ENCODE measurements at places on chromosomes 12 and 14. TPM values are rescaled to one million over a fixed set of nuclear protein-coding genes. Genes with fewer than 3 reads are reported as not detected.

The KCNA5 gene
- 1.6 TPM for polyA plus RNA-seq

GRCh38 chr12:52259657-52260243, 14.7 kb upstream of the KRT86 start:
- DNase-seq, result no peak

- DNase-seq, result no peak
Observed at GRCh38 chr12:92854344-92854743, 74.8 kb downstream of the EEA1 start.

The TBX5 gene
- polyA plus RNA-seq, result not detected

DNA sequence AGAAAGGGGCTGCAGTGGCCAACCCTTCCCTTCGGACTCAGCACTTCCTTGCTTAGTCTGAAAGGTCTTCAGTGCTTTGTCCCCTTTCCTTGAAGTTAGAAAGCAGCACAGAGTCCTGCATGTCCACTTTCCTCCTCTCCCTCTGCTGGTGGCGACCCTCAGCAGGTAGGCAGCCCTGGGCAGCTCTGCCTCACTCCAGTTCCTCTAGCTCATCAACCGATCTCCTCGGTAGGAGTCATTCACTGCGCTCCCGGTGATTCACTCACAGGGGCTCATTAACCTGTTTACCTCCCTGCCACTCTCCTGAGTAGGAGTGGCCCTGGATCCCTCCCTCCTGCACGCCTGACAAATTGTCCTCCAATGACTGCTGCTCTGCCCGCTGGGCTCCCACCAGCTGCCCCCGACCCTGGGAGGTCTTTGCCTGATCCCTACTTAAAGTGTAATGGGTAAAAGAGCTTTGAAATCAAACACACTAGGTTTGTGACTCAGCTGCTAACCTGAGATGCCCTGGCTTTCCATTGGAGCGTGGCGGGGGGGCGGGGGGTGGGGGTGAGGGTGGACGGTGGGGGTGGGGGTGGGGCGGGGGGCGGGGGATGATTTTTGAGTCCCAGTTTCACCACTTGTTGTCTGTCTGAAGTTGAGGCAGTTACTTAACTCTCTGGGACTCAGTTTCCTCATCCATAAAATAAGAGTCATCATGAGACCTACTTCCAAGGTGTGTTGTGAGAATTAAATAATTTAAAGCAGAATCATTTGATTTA, 4.2 kb downstream of the SCNN1A start:
- DNase-seq, result peak; percentile 87

DNA sequence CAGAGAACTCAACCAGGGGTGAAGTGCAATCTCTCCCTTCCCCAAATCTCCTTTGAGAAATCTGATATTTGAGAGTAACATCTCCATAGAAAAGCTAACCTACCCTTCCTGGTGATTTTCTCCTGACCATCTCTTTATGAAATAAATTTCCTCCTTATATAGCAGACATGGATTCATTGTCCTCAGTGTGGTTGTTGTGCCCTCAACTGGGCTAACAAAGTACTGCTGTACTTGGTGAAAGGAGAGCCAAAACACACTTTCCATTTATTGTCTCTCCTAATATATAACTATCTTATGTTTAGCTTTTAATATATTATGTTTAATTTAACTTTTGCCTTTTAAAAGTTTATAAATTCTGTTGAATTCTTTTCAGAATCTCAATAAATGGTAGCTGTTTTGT, 65.1 kb upstream of the SLCO1B1 start:
- DNase-seq, result no peak

GRCh38 chr14:29743531-29743930, 184.1 kb downstream of the PRKD1 start:
- DNase-seq, result no peak

DNA sequence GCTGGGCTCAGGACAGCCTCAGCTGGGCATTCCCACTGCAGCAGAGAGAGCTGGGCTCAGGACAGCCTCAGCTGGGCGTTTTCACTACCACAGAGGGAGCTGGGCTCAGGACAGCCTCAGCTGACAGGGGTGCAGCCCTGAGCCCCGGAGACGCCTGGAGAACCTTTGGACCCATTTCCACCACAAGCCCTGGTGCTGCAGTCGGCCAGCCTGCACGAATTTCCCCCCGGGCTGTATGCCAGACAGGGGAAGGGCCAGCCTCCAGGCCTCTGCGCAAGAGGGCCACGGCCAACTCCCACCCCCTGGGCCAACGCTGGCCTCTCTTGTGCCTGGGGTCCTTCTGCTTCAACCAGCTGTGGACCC, 2.6 kb upstream of the C14orf180 start:
- no peak for DNase-seq

The MUCL1 gene
- not detected for polyA plus RNA-seq

- DNase-seq, result no peak
Observed at GRCh38 chr14:64653900-64654245, 50.4 kb upstream of the PLEKHG3 start.

GRCh38 chr14:76257111-76257803, 105.5 kb downstream of the GPATCH2L start:
- DNase-seq, result no peak

The PXN gene
- 77.1 TPM for polyA plus RNA-seq

DNA sequence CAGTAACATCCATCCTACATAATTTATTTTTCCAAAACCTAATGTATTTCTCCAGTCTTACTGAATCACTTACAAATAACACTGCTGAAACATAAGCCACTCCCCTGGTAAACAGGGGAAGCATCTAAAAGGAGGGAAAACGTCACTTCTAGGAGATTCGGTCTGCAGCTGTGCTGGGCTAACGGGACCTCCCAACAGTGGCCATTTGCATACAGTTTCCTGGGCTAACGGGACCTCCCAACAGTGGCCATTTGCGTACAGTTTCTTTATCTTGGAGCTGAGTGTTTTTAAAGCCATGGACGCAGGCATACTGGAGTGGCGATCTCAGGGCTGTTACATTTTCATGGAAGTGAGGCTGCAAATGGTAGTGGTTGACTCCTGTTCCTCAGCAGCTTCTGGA, 242.9 kb downstream of the TMEM132D start:
- DNase-seq, result no peak

GRCh38 chr14:74846168-74846567, 29.8 kb downstream of the PROX2 start:
- DNase-seq, result no peak

The OTX2 gene
- polyA plus RNA-seq, result not detected

The SMIM41 gene
- 0.61 TPM for polyA plus RNA-seq
